ENCODE measurements at places on chromosomes 6 and 20. TPM values are rescaled to one million over a fixed set of nuclear protein-coding genes. Genes with fewer than 3 reads are reported as not detected.

Gene COX7A2
- total RNA-seq = 260 TPM

Gene GRIK2
- not detected for total RNA-seq

Gene GTSF1L
- not detected for total RNA-seq

Gene KHDC1L
- total RNA-seq = not detected

Gene BNIP5
- not detected for total RNA-seq

Gene ADGRF1
- total RNA-seq = not detected

Gene MLIP
- total RNA-seq = not detected

Gene FGD2
- total RNA-seq = 8.3 TPM

Gene FAXC
- total RNA-seq = not detected

Gene SLPI
- not detected for total RNA-seq

Gene CAGE1
- total RNA-seq = 0.16 TPM

Gene EPHA7
- not detected for total RNA-seq

Gene CCR6
- total RNA-seq = 31.5 TPM

Gene RHAG
- total RNA-seq = not detected

Gene MAP3K5
- total RNA-seq = 20.1 TPM

Gene OR11A1
- total RNA-seq = not detected

Gene CGA
- not detected for total RNA-seq

Gene RIN2
- not detected for total RNA-seq

Gene DUSP22
- 27.4 TPM for total RNA-seq

Gene CCDC28A
- 16.8 TPM for total RNA-seq

Gene NFKBIE
- 26.9 TPM for total RNA-seq

Gene MAS1
- not detected for total RNA-seq

Gene PTCHD4
- not detected for total RNA-seq

Gene CLIC5
- total RNA-seq = 10.6 TPM

Gene ZBTB46
- 6.2 TPM for total RNA-seq

Gene HBS1L
- total RNA-seq = 149 TPM

Gene HS3ST5
- not detected for total RNA-seq

Gene SCRT2
- not detected for total RNA-seq

Gene IL17F
- 295 TPM for total RNA-seq

Gene CDS2
- 53.8 TPM for total RNA-seq

Gene THBS2
- total RNA-seq = not detected

Gene WFDC2
- total RNA-seq = 3.5 TPM

Gene LY6G6F
- not detected for total RNA-seq

Gene RAB23
- total RNA-seq = 4.1 TPM

Gene RIPOR2
- 113 TPM for total RNA-seq

Gene TMEM200A
- 2.2 TPM for total RNA-seq

Gene LIME1
- 9.8 TPM for total RNA-seq

Gene DDX43
- 0.97 TPM for total RNA-seq

Gene IFT52
- 15.9 TPM for total RNA-seq

Gene WFDC12
- not detected for total RNA-seq

Gene TRIM40
- total RNA-seq = not detected

Gene SOBP
- total RNA-seq = not detected

Gene EFHC1
- total RNA-seq = 3.1 TPM

Gene SLC24A3
- total RNA-seq = not detected

Gene HLA-DPB1
- total RNA-seq = 69.1 TPM

Gene ZNF831
- total RNA-seq = 17.8 TPM

Gene BHLHE23
- not detected for total RNA-seq

Gene OXT
- total RNA-seq = not detected

Gene EDN3
- total RNA-seq = 0.45 TPM
